ENCODE measurements at places on chromosomes 5 and 9. TPM values are rescaled to one million over a fixed set of nuclear protein-coding genes. Genes with fewer than 3 reads are reported as not detected.

The ANKRD31 gene
- 0.52 TPM for polyA plus RNA-seq

The DND1 gene
- not detected for polyA plus RNA-seq

- no peak for DNase-seq
Measured at GRCh38 chr5:78886341-78887230, 98.5 kb downstream of the ARSB start.

The PCDHB7 gene
- 4.5 TPM for polyA plus RNA-seq

GRCh38 chr9:114185570-114186490 lies 30.5 kb downstream of the COL27A1 start:
- no peak for DNase-seq

GRCh38 chr9:100020121-100020795 lies 78.5 kb downstream of the ERP44 start:
- DNase-seq, result no peak

DNA sequence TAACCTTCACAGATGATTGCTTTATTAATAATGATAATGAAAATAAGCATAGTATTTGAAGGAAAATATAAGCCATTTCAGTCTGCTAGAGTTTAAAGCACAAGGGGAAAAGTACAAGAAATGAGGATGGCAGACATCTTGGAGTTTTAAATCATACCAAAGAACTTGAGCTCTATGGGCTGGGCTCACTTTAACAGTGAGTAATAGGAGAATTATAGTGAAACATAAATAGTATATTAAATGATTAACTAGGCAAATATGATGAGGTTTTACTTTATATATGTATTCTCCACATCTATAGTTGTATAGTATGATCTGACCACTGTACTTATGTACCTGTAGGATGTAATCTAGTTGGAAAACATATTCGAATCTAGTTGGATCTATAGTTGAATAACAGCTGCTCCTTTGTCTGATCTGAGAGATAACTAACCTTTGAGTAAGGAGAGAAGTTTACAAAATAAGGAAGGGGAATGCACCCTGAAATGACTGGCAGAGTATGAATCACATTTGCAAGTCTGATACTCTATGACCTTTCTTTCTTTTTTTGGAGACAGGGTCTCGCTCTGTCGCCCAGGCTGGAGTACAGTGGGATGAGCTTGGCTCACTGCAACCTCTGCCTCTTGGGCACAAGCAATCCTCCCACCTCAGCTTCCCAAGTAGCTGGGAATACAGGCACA lies 17.6 kb downstream of the MEGF9 start:
- DNase-seq, result no peak

The ZCCHC9 gene
- 46.4 TPM for polyA plus RNA-seq

- DNase-seq, result no peak
Measured at GRCh38 chr5:159231167-159231566, 21.8 kb upstream of the RNF145 start.

GRCh38 chr9:130743656-130744055 lies 50.1 kb downstream of the EXOSC2 start:
- no peak for DNase-seq

The PCSK5 gene
- 12.5 TPM for polyA plus RNA-seq

The FREM1 gene
- 231 TPM for polyA plus RNA-seq

DNA sequence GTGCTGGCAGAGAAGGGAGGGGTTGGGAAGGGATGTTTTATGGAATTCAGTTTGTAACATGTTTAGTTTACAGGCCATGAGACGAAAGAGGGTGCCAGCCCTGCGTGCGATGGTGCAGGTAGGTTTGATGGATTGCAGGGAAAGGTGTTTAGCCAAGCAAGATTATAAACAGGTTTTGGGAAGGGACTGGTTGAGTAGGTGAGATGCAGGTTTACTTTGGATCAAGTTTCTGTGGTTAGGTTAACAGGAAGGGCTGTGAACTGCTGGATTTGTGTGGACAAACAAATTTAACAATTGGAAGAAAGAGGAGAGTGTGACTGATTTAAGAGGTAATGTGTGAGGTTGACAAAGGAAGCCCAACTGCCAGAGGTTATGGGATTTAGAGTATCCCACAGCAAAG lies 32.6 kb upstream of the GPX3 start:
- DNase-seq, result no peak

The TEK gene
- 53.4 TPM for polyA plus RNA-seq

GRCh38 chr9:133560311-133560710 lies 25.8 kb downstream of the ADAMTSL2 start:
- DNase-seq, result no peak

GRCh38 chr5:39073767-39074016 lies 507 bp downstream of the RICTOR start:
- DNase-seq, result no peak

GRCh38 chr5:170782438-170782837 lies 1.1 kb upstream of the GABRP start:
- DNase-seq, result no peak

GRCh38 chr5:166281433-166281832 lies 2010.0 kb upstream of the WWC1 start:
- no peak for DNase-seq

DNA sequence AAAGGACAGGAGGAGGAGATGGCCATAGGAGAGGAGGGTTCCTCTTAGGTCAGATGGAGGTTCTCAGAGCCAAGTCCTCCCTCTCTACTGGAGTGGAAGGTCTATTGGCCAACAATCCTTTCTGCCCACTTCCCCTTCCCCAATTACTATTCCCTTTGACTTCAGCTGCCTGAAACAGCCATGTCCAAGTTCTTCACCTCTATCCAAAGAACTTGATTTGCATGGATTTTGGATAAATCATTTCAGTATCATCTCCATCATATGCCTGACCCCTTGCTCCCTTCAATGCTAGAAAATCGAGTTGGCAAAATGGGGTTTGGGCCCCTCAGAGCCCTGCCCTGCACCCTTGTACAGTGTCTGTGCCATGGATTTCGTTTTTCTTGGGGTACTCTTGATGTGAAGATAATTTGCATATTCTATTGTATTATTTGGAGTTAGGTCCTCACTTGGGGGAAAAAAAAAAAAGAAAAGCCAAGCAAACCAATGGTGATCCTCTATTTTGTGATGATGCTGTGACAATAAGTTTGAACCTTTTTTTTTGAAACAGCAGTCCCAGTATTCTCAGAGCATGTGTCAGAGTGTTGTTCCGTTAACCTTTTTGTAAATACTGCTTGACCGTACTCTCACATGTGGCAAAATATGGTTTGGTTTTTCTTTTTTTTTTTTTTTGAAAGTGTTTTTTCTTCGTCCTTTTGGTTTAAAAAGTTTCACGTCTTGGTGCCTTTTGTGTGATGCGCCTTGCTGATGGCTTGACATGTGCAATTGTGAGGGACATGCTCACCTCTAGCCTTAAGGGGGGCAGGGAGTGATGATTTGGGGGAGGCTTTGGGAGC lies 3.1 kb downstream of the EGR1 start:
- no peak for DNase-seq

The ADAMTS2 gene
- polyA plus RNA-seq, result 11.5 TPM

The ADGRV1 gene
- polyA plus RNA-seq, result 13.9 TPM

GRCh38 chr5:179385914-179386313 lies 40.7 kb upstream of the ADAMTS2 start:
- no peak for DNase-seq

- DNase-seq, result no peak
Measured at GRCh38 chr5:109907189-109907588, 217.5 kb downstream of the MAN2A1 start.

- peak; percentile 75 for DNase-seq
Measured at GRCh38 chr9:13279284-13280141, at the start of gene MPDZ. Gene MPDZ, minus strand, starts transcription at chr9:13279692. Its CDS starts 29,377 bp downstream, at chr9:13250315.

DNA sequence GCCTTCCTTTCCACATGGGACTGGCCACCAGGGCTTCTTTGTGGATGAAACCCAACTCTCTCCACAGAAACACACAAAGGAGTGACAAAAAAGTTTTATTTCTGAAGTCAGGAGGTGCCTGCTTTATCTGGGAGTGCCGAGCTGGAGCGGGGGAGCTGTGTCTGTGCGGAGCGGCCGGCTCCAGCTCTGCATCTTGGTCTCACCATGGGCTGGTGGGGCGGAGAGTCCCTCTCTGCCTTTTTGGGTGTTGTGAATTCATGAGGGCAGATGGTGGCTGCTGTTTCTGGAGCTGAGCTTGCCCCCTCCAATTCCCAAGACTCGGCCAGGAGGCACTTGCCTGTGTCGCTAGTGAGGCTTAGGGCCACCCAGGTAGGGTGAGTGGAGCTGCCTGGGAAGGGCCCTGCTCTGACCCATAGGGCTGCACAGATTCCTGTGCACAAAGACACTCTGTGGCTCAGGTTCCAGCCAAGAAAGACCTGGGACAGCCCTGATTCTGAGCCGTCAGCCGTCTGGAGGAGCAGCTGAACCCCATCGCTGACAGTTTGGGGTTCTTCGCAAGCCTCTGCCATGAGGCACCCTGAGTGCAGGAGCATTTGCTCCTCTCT lies 1.4 kb downstream of the DBH start:
- DNase-seq, result no peak

The DBH gene
- 1.6 TPM for polyA plus RNA-seq

DNA sequence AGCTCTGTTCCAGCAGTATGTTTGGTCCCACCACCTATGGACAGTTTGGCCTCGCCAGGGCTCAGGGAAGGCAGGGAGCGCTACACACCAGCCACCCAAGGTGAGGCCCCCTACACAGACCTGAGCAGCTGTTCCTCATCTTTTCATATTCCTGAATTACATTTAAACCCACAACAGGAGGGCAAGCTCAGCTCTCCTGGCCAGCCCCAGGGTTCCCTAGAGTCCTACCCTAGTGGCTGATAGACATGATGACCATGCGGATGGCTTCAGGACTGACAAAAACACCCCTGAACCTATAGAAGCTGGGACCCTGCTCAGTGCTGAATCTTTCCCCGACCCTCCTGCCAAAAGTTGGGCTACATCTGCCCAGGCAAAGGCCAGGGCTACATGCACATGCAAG lies 6.7 kb upstream of the FOXE1 start:
- no peak for DNase-seq

- no peak for DNase-seq
Measured at GRCh38 chr5:16437977-16438376, 27.6 kb downstream of the ZNF622 start.

GRCh38 chr9:83327750-83328622 lies 210.2 kb downstream of the FRMD3 start:
- DNase-seq, result no peak

GRCh38 chr5:1096838-1097237 lies 15.0 kb downstream of the SLC12A7 start:
- no peak for DNase-seq

DNA sequence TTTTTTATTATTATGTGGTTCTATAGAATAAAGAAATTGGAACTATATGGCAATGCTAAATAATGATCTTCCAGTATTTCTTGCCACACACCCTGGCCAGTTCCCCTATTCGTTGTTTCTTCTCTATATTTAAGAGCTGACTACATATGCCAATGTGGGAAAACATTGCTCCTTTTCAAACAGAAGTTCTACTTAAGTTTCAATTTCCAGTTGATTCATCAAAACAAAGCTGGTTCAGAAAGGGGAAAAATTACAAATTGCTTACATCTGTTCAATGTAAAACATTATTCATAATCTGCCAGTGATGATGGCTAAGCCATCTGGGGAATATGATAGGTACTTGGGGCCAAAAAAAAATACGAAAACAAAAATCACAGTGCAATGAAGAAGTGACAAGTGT lies 76.9 kb downstream of the ST8SIA4 start:
- no peak for DNase-seq

- no peak for DNase-seq
Measured at GRCh38 chr5:108900668-108901067, 153.0 kb downstream of the FER start.

- no peak for DNase-seq
Measured at GRCh38 chr5:6396836-6397535, 18.6 kb upstream of the MED10 start.

GRCh38 chr5:34913072-34913471 lies 2.2 kb downstream of the RAD1 start:
- no peak for DNase-seq

The WDR31 gene
- polyA plus RNA-seq, result 6.2 TPM

GRCh38 chr9:81397481-81398381 lies 291.6 kb downstream of the TLE1 start:
- no peak for DNase-seq

The PRSS3 gene
- 1.4 TPM for polyA plus RNA-seq

- no peak for DNase-seq
Measured at GRCh38 chr5:159098603-159099436, 896 bp downstream of the EBF1 start.

- no peak for DNase-seq
Measured at GRCh38 chr5:134070725-134071613, 43.5 kb upstream of the TCF7 start.

GRCh38 chr5:63323926-63324325 lies 638.3 kb downstream of the HTR1A start:
- DNase-seq, result no peak

- DNase-seq, result no peak
Measured at GRCh38 chr9:137977571-137978261, 100.1 kb downstream of the CACNA1B start.

The ZNF879 gene
- polyA plus RNA-seq, result 8.2 TPM

The STPG3 gene
- polyA plus RNA-seq, result 1.0 TPM

The ECM2 gene
- 15.9 TPM for polyA plus RNA-seq
